ENCODE measurements at places on chromosomes 4 and X.

GRCh38 chr4:86741846-86742245, 107.3 kb downstream of the SLC10A6 start:
- DNase-seq: no peak

DNA sequence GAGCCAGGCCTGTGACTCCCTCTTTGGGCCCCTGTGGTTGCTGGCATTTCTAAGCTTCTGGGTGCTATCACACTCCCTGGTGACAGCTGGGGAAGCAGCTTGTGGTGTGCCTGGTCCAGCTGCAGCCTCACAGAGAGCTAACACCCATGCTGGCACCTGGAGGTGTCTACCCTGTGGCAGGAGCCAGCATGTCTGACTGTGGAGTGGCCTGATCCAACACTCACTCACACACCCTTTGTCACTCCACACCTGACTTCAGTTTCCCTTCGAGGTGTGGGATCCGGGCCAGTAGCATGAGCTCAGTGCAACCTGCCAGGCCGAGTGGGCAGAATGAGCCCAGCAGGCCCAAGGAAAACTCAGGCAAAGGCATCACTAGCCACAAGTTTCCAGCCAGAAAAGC, 67.5 kb downstream of the TECRL start:
- DNase-seq: no peak

DNA sequence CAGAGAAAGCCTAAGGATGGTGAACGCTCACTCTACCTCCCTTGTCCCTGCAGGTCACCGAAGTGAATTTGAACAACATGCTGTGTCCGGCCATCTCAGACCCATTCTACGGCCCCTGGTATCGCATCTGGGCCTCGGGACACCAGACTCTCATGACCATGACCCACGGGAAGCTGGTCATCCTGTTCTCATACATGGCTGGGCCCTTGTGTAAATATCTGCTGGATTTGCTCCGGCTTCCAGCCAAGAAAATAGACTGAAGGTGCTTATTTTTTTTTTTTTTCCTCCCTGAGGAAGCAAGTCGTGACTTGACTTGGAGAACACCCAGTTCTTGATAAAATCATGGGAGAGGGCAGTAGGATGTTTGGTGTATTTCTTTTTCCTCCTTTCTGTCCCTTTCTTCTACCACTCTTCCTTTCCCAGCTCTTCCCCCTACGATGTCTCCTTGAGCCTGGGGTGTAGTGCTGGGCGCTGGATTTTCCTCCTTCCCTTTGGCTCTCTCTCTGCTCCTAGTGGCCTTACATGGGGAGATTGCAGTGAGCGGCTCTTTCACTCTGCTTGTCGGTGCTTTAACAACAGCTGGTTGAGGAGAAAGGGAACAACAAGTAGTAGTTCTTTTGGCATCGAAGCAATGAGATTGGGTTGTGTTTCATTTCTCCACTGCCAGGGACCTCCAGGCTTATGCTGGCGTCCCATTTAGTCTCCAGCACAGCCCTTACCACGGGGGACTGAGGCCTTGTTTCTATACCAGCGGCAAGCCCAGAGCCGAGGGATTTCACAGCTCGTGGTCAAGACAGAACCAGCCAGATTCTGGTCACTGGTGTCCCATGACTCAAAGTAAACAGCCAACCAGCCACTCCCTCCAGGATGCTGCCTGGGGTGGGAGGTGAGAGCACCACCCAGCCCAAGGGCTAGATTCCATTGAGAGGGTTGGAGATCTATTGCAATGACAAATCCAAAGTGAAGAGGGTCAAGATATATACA, 144.4 kb downstream of the AMMECR1 start:
- DNase-seq: no peak

GRCh38 chr4:27066591-27066990, 205.9 kb downstream of the STIM2 start:
- DNase-seq: peak; percentile 42

GRCh38 chr4:87029356-87029755, 94.5 kb downstream of the AFF1 start:
- no peak for DNase-seq

- no peak for DNase-seq
Measured at GRCh38 chrX:153772316-153773217, 8.3 kb upstream of the SRPK3 start.

DNA sequence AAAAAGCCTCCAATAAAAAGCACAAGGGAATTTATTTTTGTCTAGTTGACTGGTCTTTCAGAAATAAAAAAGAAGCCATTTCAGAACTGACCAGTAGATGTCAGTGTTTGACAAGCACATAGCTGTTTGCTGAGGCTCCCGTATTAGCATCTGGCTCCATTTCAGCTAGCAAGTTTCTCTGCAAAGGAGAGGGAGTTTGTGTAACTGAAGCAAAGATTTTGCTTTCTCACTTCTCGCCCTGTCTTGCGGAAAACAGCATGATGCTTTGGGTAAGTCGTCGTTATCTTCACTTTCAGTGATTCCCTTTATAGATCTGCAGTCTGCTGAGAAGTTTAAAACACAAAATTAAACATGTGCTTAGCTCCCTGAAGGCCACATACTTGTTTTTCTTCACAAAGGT, 85.5 kb downstream of the CT47B1 start:
- peak; percentile 73 for DNase-seq

- DNase-seq: peak; percentile 77
Measured at GRCh38 chr4:139884438-139884837, 218.8 kb downstream of the MGST2 start.

DNA sequence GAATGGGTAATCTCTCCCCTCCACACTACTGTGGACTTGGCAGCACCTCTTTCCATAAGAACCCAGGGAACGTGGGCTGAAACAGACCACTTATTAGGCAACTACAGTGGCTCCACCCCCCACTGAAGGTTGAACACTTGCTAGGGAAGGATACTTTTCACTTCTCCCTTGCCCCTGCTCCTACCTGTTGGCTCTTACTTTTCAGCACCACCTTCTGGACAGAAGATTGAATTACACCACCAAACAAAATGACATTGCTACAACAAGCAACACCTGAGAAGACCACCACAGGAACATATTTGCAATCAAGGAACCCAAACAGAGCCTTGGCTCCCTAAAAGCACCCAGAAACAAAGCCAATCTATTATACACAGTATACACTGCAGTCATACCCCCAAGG, 132.1 kb upstream of the CXCL13 start:
- no peak for DNase-seq

- peak; percentile 97 for DNase-seq
Measured at GRCh38 chr4:73222466-73223257, 35.9 kb downstream of the ANKRD17 start.

DNA sequence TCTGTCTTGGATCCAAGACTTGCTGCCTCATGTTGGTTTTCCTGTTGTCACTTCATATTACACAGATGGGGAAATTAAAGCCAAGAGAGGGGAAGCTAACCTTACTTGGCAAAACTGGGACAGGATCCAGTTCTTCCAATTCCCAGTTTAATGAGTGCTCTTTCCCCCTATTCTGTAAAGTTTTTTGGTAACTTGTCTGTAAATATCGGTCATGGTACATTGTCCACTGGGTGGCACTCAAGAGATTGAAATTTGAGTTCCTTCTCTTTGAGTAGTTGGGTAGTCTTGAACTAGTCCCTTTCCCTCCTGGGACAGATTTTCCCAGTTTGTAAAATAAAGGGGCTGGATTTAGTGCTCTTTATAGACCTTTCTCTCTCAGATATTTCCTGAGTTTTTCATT, 12.4 kb upstream of the EOLA2 start:
- DNase-seq: peak; percentile 20

- peak; percentile 12 for DNase-seq
Measured at GRCh38 chrX:17828171-17828570, 32.9 kb downstream of the RAI2 start.

DNA sequence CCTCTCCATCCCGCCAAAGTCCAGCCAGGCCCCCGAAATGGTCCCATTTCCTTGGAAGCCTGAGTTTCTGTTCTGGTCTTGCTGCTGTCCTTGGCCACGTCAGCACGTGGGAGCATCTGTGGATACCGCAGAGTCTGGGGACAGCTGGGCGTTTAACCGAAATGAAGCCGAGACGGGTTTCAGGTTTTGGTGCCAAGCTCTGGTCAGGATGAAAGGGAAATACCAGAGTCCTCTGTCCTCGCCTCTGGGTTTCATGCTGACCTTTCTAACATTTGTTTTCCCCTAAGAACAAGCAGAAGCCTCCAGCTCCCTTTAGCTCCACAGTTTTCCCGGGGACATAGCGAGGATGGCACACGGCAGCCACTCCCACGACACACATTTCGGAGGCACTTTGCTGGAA, 19.7 kb downstream of the SHOX start:
- no peak for DNase-seq

- DNase-seq: no peak
Measured at GRCh38 chrX:77398330-77398954, 48.7 kb upstream of the FGF16 start.

DNA sequence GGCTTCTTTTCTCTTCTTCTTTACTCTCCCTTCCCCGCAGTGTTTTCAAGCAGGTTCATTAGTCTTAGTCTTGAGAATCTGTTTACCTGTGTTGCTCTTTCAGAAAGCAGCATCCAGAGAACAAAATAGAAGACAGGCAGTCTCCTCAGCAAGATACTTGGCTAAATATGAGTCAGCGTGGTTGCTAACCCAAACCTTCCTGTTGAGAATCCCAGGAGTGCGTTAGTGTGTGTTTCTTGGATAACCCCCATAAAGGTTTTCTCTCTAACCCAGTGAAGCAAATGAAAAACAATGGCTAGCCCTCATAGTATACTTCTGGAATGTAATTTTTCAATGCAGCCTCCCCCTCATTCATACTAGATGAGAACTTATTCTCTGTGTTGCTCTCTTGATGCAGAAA, 41.1 kb downstream of the BMPR1B start:
- DNase-seq: no peak

GRCh38 chr4:92381616-92382015, 77.8 kb downstream of the GRID2 start:
- DNase-seq: no peak

- DNase-seq: no peak
Measured at GRCh38 chrX:118574666-118575065, 79.1 kb downstream of the DOCK11 start.

DNA sequence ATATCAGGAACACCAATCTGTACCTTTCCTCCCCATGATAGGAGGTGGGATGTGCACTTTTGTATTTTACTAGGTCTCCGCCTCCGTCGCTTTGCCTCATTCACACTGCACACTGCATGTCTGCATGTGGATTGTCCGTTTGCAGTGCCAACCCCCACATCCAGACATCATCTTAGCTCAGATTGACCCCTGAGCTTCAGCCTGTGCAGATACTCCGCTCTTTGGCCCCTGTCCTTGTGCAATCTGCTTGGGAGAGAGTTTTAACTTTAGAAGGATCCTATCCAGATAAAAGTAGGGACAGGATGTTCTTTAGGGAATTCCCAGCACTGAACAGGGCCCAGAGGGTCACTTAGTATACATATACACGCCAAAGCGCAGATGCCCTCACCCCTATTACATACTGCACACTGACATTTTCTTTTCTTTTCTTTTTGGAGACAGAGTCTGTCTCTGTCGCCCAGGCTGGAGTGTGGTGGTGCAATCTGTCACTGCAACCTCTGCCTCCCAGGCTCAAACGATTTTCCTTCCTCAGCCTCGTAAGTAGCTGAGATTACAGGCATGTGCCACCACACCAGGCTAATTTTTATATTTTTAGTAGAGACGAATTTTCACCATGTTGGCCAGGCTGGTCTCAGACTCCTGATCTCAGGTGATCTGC, 43.3 kb upstream of the FBXW7 start:
- DNase-seq: no peak

DNA sequence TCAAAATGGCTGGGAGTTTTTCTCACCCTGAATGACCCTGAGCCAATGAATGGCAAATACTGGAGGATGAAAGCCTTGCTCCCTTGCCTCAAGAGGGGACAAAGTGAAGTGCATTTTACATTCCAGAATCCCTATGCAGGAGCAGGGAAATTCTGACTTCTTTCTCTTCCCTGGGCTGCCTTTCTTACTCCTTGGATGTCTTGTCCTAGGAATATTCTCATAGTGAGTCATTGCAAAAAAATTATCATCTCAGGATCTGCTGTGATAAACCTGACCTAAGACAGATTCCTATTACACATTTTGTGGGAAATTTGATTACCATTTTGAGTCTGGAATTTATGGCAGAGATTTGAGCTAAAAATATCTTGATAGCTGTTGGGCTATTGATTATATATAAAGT, 199.9 kb downstream of the TMA16 start:
- no peak for DNase-seq

DNA sequence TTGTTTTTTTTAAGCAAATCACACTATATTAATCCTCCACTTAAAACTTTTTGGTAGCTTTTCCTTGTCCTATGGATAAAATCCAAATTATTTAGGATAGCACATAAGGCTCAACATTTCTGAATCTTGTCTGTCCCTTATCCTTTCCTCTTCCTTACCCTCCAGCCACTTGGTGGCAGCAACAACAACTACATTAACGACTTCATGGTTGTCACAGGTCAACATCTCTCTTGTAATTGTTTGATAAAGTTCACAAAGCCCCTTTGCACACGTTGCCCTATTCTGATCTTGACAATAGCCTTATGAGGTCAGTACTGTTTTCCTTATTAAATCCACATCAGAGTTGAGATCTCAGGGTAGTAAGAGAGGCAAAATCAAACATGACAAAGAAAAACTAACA, 269.0 kb upstream of the PABPC4L start:
- DNase-seq: peak; percentile 49

DNA sequence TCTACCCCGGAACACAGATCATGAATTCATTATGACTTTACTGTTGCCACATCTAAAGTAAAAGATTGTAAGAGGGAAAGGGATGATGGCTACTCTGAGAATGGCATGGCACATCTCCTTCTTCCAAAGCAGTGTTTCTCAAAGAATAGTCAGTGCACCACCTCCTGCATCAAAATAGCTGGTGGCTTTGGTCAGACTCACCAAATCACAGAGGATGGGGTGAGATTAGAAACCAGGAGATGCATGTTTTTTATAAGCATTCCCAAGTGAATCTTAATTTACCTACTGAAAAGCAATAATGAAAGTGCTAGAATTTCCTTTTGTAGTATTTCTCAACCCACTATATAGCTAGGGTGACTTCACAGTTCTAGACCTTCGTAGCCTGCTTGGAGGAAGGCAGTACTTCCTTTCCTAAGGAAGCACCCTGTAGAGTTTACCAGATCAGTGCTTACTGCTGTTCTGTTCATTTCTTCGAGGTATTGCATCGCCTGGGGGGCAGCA, 340.8 kb upstream of the KLF3 start:
- no peak for DNase-seq

GRCh38 chr4:89000844-89001360, 56.1 kb downstream of the FAM13A start:
- no peak for DNase-seq

GRCh38 chr4:68077737-68078136, 51.9 kb downstream of the TMPRSS11F start:
- no peak for DNase-seq

- DNase-seq: no peak
Measured at GRCh38 chrX:21691512-21692018, 33.4 kb upstream of the KLHL34 start.

DNA sequence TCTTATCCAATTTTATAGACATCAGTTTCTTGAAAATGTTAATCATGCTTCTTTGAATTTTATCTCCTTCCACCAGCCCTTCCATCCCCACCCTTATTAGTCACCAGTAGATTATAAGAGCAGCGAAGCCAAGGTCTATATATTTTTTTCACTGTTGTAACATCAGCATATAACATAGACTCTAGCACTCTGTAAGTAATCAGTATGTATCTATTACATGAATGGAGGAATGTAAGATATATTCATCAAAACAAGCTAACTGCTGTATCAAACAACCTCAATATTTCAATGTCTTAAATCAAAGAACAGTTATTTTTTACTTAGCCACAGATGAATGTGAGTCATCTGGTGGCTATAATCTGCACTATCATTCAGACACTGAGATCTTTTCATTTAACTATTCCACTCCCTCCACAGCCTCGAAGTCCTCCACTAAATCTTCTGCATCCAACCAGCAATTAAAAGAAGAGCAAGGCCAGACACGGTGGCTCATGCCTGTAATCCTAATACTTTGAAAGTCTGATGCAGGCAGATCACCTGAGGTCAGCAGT, 178.9 kb downstream of the CENPC start:
- DNase-seq: no peak
